ENCODE measurements at places on chromosomes 7 and 10. TPM values are rescaled to one million over a fixed set of nuclear protein-coding genes. Genes with fewer than 3 reads are reported as not detected.

Gene SPDYE9
- not detected for total RNA-seq

Gene HPSE2
- total RNA-seq, result not detected

Gene PPP1R9A
- 1.0 TPM for total RNA-seq

Gene TMEM209
- total RNA-seq, result 9.5 TPM

Gene CPVL
- not detected for total RNA-seq

Gene KEL
- not detected for total RNA-seq

Gene PPRC1
- 10.0 TPM for total RNA-seq

Gene BMPER
- 0.13 TPM for total RNA-seq

Gene GPR26
- not detected for total RNA-seq

Gene FAM25C
- not detected for total RNA-seq

Gene UPK3B
- 0.26 TPM for total RNA-seq

Gene TMEM270
- total RNA-seq, result not detected

Gene KCNMA1
- total RNA-seq, result 16.3 TPM

Gene CELF2
- 2.1 TPM for total RNA-seq

Gene C10orf120
- not detected for total RNA-seq

Gene MET
- 156 TPM for total RNA-seq

Gene PARD3
- total RNA-seq, result 78.2 TPM

Gene RBP4
- total RNA-seq, result not detected

Data from bronchial epithelial cell (primary cell).